Transverse colon (tissue), 4 donors: ENCODE measurements at places on chromosomes 4 and X. TPM values are rescaled to one million over a fixed set of nuclear protein-coding genes. Genes with fewer than 3 reads are reported as not detected.

DNA sequence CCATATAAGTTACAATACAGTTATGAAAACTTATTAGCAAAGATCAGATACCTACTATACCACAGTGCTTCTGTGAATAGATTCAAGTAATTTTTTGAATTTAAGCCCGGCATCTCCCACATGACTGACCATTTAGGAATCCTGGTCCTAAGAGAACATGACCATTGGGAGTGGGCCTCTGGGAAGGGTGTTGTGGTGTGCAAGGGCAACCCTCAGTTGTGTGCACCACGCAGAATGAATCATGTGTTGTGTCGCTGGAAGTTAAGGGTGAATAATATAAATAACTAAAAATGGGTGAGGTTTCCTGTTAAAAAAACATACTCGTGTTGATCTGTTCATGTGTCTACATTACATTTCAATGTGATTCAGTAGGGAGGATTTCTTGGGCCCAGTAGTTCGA is 15.5 kb downstream of the CPE start:
- H3K4me1 ChIP-seq, result no peaks in the 10 kb centered on the region
- H3K4me3 ChIP-seq, result no peak overlapping the region
- H3K27me3 ChIP-seq, result no peaks in the 10 kb centered on the region
- DNase-seq, result no peak

PAGE2 gene
- not detected for total RNA-seq

FAM9B gene
- not detected for total RNA-seq

DNA sequence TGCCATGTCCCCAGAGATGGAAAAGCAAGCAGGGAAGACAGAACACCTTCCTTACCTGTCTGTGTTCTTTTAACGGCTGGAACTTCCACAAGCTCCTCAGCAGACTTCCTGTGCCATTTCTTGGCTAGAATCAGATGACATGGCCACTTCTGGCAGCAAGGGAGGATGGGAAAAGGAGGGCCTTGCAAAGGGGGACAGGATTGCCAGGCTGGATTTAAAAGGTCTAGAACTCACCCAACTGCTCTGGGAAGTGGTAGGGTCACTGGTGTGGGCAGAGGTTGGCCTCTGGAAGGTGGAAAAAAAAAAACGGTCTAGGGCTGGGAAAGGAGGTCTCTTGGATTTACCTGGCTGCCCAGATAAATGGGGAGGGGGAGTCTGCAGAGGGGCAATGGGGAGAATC is 1.6 kb upstream of the USP11 start:
- H3K36me3 ChIP-seq, result peaks cover 7% of the 10 kb centered on the region
- H3K4me1 ChIP-seq, result peaks cover 5% of the 10 kb centered on the region
- DNase-seq, result no peak
- H3K27ac ChIP-seq, result no peak overlapping the region

DCUN1D4 gene
- total RNA-seq, result 66.4 TPM

DNA sequence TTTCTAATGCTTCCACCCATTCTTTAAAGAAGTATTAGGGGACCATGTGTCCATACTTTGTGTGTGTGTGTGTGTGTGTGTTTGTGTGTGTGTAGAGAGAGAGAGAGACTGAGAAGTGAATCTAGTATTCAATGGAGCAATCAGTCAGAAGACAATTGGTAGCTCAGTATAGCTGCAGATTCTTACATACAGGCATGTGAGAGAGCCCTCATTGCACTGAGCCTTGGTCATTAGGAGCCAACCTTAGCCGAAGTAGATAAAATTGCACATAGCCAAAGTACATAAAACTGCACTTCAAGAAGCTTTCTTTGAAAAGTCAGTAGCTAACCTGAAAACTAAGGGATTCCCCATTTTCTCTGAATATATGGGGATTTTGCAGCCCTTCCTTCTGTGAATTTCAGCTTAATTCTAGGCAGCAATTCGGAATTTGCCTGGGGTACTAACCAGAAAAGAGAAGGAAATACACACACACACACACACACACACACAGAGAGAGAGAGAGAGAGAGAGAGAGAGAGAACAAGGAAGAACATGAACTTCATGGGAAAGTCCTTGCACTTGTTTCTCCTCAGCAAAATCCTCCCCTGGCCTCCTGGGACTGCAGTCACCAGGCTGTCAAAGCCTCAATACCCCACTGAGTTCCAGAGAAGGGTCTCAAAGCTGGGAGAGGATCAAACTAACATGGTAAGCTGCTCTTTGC is 1.7 kb upstream of the PRDM8 start:
- H3K4me1 ChIP-seq, result no peaks in the 10 kb centered on the region
- peaks cover 89% of the 10 kb centered on the region for H3K27me3 ChIP-seq
- no peak for DNase-seq

DNA sequence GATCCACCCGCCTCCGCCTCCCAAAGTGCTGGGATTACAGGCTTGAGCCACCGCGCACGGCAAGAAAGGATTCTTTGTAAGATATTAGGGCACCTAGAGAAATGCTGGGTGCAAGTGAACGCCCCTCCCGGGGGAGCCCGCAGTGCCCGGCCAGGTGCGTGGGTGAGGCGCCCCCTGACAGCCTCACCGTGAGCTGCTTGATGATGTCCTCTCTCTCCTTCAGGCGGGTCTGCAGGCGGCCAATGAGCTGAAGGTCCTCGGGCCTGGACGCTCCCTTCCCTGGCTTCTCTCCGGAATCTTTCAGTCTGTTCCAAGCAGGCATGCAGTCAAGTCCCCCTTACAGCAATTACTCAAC is 21.9 kb downstream of the MED28 start:
- no peak for DNase-seq
- H3K27ac ChIP-seq, result no peak overlapping the region
- H3K4me3 ChIP-seq, result no peak overlapping the region
- H3K36me3 ChIP-seq, result peaks cover 29% of the 10 kb centered on the region
- H3K4me1 ChIP-seq, result no peaks in the 10 kb centered on the region

EDA2R gene
- total RNA-seq, result not detected

DNA sequence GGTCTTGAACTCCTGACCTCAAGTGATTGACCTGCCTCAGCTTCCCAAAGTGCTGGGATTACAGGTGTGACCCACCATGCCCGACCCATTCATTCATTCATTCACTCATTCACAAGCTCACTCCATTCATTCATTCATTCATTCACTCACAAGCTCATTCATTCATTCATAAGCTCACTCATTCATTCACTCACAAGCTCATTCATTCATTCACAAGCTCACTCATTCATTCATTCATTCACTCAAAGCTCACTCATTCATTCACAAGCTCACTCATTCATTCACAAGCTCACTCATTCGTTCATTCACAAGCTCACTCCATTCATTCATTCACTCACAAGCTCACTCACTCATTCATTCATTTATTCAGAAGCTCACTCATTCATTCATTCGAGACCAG is 198.6 kb downstream of the SHOX start:
- H3K27me3 ChIP-seq, result no peaks in the 10 kb centered on the region
- no peak overlapping the region for H3K4me3 ChIP-seq
- H3K27ac ChIP-seq, result no peak overlapping the region
- no peaks in the 10 kb centered on the region for H3K36me3 ChIP-seq
- no peak for DNase-seq
- no peaks in the 10 kb centered on the region for H3K4me1 ChIP-seq

GRCh38 chr4:32472918-32473317 is 1752.7 kb downstream of the PCDH7 start:
- H3K4me3 ChIP-seq, result no peak overlapping the region
- H3K36me3 ChIP-seq, result no peaks in the 10 kb centered on the region
- H3K4me1 ChIP-seq, result no peaks in the 10 kb centered on the region
- no peak for DNase-seq
- no peaks in the 10 kb centered on the region for H3K27me3 ChIP-seq
- H3K27ac ChIP-seq, result no peak overlapping the region

- H3K4me3 ChIP-seq, result no peak overlapping the region
- H3K27me3 ChIP-seq, result peaks cover 4% of the 10 kb centered on the region
- no peaks in the 10 kb centered on the region for H3K36me3 ChIP-seq
Observed at GRCh38 chr4:121998024-121998423, 46.2 kb upstream of the TRPC3 start.

MAGED4 gene
- 0.68 TPM for total RNA-seq

ADAM29 gene
- total RNA-seq, result not detected

LAS1L gene
- 12.2 TPM for total RNA-seq

GRCh38 chr4:111960241-111960667 is 185.0 kb upstream of the FAM241A start:
- H3K4me1 ChIP-seq, result peaks cover 18% of the 10 kb centered on the region
- DNase-seq, result no peak
- no peaks in the 10 kb centered on the region for H3K27me3 ChIP-seq
- H3K27ac ChIP-seq, result no peak overlapping the region

SHROOM4 gene
- 2.3 TPM for total RNA-seq

FRMD7 gene
- not detected for total RNA-seq

GRCh38 chrX:16946361-16946964 is at the start of gene REPS2:
Gene REPS2 (plus strand): TSS chrX:16946658. CDS start chrX:16946862, 204 bp downstream.
- no peaks in the 10 kb centered on the region for H3K36me3 ChIP-seq
- H3K27ac ChIP-seq, result peak within 1 kb of the TSS; percentile 77
- DNase-seq, result peak; percentile 90
- peak within 1 kb of the TSS; percentile 66 for H3K4me3 ChIP-seq
- H3K27me3 ChIP-seq, result no peaks in the 10 kb centered on the region

ABCB7 gene
- 92.8 TPM for total RNA-seq

DNA sequence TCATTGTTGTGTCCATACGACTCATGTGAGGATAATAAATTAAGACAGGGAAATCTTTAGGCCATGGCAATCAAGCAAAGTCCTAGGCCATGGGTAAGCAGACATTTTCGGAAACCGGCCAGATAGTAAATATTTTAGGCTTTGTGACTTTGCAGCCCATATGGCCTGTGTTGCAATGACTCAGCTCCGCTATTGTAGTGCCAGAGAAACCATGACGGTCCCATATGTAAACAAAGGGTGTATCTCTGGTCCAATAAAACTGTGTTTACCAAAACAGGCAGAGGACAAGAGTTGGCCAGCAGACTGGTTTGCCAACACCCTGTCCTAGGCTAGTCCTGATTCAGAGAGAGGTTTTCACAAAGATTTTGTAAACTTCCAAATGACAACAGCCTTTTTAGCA is 5.0 kb downstream of the FAM114A1 start:
- H3K27ac ChIP-seq, result peak overlapping the region; percentile 98
- H3K27me3 ChIP-seq, result no peaks in the 10 kb centered on the region
- H3K4me1 ChIP-seq, result peaks cover 14% of the 10 kb centered on the region
- DNase-seq, result peak; percentile 50
- H3K4me3 ChIP-seq, result no peak overlapping the region
- no peaks in the 10 kb centered on the region for H3K36me3 ChIP-seq

GRCh38 chr4:4734425-4734824 is 125.0 kb upstream of the MSX1 start:
- H3K4me1 ChIP-seq, result no peaks in the 10 kb centered on the region
- no peaks in the 10 kb centered on the region for H3K27me3 ChIP-seq
- no peak overlapping the region for H3K27ac ChIP-seq

DNA sequence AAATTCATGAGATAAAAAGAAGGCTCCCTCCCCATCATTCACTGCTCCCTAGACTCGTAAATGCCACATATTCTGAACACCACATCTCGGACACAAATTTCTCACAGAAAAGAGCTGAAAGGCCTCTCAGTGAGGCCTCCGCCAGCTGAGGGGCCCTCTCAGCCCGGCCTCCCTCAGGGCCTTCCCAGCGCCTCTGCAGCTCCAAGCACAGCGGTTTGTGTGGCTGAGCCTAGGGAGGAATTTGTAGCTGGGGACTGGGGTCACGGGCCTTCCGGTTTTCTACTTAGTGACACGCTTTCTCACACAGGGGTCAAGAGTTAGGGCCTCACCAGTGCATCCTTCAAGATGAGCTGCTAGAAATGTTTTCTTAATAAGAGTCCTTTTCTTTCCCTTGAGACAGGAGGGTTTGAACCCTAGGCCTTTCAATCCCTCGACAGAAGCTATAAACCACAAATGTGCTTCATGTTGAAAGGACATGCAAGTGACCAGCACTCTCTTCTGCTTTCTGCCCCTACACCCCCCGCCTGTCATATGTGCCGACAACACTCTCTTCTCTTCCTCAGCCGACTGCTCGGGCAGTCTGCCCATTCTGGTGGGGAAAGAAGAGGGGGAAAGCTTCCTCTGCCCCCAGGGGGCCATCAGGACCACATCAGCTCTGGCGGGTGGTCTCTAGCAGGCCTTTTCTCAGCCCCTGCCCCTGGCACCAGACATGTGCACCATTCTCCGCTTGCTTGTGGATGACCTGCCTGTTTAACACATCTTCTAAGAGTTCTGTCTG is 104.9 kb downstream of the CHIC2 start:
- no peak overlapping the region for H3K4me3 ChIP-seq
- H3K4me1 ChIP-seq, result no peaks in the 10 kb centered on the region
- no peaks in the 10 kb centered on the region for H3K36me3 ChIP-seq
- no peaks in the 10 kb centered on the region for H3K27me3 ChIP-seq
- DNase-seq, result no peak

DNA sequence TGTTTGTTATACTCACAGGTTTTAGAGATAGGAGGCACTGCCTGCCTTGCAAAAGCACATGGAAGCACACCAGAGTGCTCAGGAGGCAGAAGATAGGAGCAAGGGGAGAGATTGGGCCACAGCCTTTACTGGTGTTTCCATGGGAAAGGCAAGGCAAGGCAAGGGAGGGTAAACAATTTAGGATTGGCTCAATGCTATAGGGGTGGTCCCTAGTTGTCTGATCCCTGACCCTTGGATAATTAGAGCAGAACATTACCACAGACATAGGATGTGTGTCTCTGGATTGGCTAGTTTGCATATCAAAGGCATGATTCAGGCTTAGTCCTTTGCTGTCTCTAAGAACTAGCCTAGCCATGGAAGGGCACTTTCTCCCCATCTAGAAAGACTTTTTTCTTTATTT is 36.1 kb downstream of the GRXCR1 start:
- no peak for DNase-seq
- H3K27me3 ChIP-seq, result no peaks in the 10 kb centered on the region
- no peaks in the 10 kb centered on the region for H3K4me1 ChIP-seq
- no peak overlapping the region for H3K27ac ChIP-seq
- no peaks in the 10 kb centered on the region for H3K36me3 ChIP-seq

IL13RA2 gene
- total RNA-seq, result not detected

- no peaks in the 10 kb centered on the region for H3K27me3 ChIP-seq
- no peak for DNase-seq
- no peaks in the 10 kb centered on the region for H3K36me3 ChIP-seq
- H3K27ac ChIP-seq, result no peak overlapping the region
- H3K4me3 ChIP-seq, result no peak overlapping the region
Observed at GRCh38 chrX:44897539-44897938, 24.6 kb downstream of the KDM6A start.

DNA sequence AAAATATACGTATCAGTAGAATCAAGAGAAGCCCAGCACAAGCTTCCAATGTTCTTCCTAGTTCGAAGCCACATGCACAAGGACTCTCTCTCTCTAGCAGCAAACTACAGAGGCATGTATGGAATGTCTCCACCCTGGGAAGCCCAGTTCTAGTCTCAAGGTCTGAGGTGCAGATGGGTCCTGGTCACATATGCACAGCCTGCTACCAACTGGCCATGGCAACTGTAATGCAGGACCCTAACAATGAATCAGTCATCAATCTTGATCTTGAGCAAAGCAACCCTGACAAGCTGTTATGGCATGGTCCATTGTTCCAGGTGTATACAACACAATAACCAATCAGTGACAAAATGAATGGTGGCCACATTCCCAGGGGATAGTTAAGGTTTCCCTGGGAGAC is 55.8 kb downstream of the MBNL3 start:
- no peaks in the 10 kb centered on the region for H3K27me3 ChIP-seq
- no peak for DNase-seq
- H3K36me3 ChIP-seq, result no peaks in the 10 kb centered on the region
